ENCODE measurements at places on chromosomes 5 and 9.

DNA sequence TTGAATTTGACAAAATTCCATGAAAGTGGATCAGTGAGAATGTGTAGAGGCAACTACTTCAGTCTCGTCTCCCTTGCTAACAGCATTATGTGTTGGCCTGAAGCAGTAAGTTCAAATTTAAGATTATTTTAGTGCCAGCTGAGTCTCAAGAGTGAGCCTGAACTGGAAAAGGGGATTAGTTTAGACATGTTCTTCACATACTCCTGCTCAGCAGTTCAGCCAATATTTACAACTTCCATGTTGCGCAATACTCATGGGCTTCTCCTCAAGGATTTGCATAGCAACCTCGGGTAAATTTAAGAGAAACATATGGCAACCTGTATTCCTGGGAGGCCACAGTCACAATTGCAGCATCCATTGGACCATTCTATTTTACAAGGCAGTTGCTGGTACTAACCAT, 553.8 kb downstream of the PTPRD start:
- DNase-seq: no peak

GRCh38 chr5:116830079-116830478, 255.5 kb upstream of the SEMA6A start:
- DNase-seq: no peak

DNA sequence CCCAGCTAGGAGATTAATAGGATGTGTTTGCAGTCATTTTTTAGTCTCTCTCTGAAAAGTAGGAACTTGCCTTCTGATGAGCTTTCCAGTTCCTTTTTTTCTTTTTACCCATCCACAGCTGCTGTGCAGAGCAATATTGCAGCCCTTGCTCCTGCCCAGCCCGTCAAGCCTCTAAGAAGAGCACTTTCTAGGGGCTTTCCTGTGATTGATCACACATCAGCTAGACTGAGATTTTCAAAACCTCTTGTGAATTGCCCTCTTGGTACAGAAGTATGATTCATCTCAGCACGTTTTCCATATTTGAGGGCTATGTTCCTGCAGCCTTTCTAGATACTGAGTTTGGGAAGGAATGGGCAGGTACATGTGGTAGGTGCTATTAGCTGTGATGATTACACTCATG, 93.9 kb downstream of the GALNT10 start:
- DNase-seq: peak; percentile 15

GRCh38 chr5:87263498-87263897, 4.2 kb upstream of the RASA1 start:
- no peak for DNase-seq

- DNase-seq: peak; percentile 68
Observed at GRCh38 chr9:94083384-94083783, 880 bp upstream of the PTPDC1 start.

GRCh38 chr9:24582146-24583126, 36.7 kb upstream of the IZUMO3 start:
- no peak for DNase-seq

GRCh38 chr9:95316794-95317118, 753 bp downstream of the FANCC start:
- DNase-seq: peak; percentile 89

GRCh38 chr9:103188781-103189350, 193.7 kb downstream of the CYLC2 start:
- DNase-seq: no peak

- DNase-seq: no peak
Observed at GRCh38 chr9:108617676-108618075, 238.1 kb downstream of the ACTL7B start.

DNA sequence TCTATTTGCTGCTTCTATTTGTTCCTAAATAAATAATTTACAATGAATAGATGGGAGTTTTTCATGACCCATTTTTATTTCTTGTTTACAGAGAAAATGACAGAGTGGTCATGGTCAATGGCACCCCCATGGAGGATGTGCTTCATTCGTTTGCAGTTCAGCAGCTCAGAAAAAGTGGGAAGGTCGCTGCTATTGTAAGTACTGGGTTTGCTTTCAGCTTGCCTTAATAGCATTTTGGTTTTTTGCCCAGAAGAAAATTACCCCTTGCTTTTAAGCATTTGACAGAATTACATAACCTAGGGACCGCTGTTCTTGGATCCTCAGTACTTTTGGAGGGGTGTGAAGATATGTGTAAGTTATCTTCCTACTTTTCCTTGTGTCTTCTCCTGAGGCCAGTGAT, 44.1 kb downstream of the TJP2 start:
- no peak for DNase-seq

GRCh38 chr5:93723005-93723404, 18.4 kb downstream of the POU5F2 start:
- DNase-seq: peak; percentile 13

Measured in hematopoietic multipotent progenitor cell treated with erythropoietin and hydrocortisone succinate and interleukin-3 and kit ligand, for 6 days (in vitro differentiated cells).